ENCODE measurements at places on chromosomes 5 and 9. TPM values are rescaled to one million over a fixed set of nuclear protein-coding genes. Genes with fewer than 3 reads are reported as not detected.

Gene SCAMP1
- total RNA-seq = 41.1 TPM

GRCh38 chr5:120517607-120518252 lies 53.6 kb downstream of the PRR16 start:
- H3K4me3 ChIP-seq = no peak overlapping the region
- no peak overlapping the region for H3K27ac ChIP-seq
- no peak for DNase-seq
- H3K4me1 ChIP-seq = no peaks in the 10 kb centered on the region

DNA sequence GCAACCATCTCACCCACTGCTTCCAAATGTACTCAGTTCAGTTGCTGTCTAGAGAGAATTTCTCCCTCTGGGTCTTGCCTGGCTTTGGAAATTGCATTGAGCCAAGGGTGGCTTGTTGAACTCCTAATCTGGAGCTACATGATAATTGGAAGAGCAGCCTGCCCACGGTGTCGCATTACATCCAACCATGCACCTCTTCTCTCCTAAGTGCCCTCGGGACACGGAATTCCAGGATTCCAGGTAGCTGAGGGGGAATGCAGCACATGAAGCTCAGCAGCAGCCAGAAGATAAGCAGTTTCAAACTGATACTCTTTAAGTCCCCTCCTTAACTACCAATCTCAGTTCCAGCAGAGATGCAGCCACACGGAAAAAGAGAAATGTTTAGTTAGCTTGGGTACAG lies 509.4 kb upstream of the KLF4 start:
- H3K36me3 ChIP-seq = no peaks in the 10 kb centered on the region
- peaks cover 9% of the 10 kb centered on the region for H3K4me1 ChIP-seq
- peaks cover 2% of the 10 kb centered on the region for H3K27me3 ChIP-seq
- H3K27ac ChIP-seq = no peak overlapping the region

Gene CD74
- 50.2 TPM for total RNA-seq

DNA sequence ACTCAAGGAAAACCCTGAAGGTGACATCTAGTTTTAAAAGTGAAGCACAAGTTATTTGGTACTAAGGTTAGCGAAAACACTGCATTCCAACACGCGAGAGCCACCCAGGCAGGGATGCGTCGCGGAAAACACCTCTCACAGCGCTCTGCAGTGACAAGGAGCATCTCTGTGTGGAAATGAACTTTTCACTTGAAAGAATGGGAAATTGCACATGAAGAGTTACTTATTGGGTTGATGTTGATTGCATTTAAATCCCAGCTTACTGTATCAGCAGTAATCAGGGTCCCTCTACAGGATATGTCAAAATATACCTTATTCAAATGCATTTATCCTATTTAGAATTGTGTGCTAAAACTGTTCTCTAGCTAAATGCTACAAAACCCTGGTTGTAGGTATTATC lies 144.4 kb downstream of the BNC2 start:
- H3K36me3 ChIP-seq = no peaks in the 10 kb centered on the region
- H3K4me1 ChIP-seq = peaks cover 8% of the 10 kb centered on the region
- H3K4me3 ChIP-seq = peak overlapping the region; percentile 55
- peak; percentile 85 for DNase-seq
- no peaks in the 10 kb centered on the region for H3K27me3 ChIP-seq

DNA sequence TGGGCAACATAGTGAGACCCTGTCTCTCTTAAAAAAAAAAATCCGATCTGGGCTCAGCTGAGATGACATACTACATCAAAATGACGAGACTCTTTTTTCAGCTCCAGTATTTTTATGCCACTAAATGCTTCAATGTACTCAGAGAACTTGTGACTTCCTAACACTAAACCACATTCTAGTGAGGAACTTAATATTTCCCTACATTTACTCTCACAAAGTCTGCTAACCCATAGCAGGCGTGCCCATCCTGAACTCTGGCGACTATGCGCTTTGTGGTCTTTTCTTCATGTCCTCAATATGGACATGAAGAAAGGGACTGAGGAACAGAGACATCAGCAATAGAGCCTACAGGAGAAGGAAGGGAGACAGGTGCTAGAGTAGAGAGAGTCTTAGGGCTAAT lies 41.3 kb downstream of the ITK start:
- no peaks in the 10 kb centered on the region for H3K36me3 ChIP-seq
- DNase-seq = no peak
- H3K27ac ChIP-seq = no peak overlapping the region
- H3K4me1 ChIP-seq = no peaks in the 10 kb centered on the region
- no peaks in the 10 kb centered on the region for H3K27me3 ChIP-seq

- peaks cover 16% of the 10 kb centered on the region for H3K4me1 ChIP-seq
- no peak overlapping the region for H3K4me3 ChIP-seq
- no peaks in the 10 kb centered on the region for H3K36me3 ChIP-seq
- no peaks in the 10 kb centered on the region for H3K27me3 ChIP-seq
- DNase-seq = peak; percentile 67
Observed at GRCh38 chr9:88221105-88221504, 82.8 kb upstream of the SPATA31C2 start.

Gene F2RL1
- total RNA-seq = 0.18 TPM

DNA sequence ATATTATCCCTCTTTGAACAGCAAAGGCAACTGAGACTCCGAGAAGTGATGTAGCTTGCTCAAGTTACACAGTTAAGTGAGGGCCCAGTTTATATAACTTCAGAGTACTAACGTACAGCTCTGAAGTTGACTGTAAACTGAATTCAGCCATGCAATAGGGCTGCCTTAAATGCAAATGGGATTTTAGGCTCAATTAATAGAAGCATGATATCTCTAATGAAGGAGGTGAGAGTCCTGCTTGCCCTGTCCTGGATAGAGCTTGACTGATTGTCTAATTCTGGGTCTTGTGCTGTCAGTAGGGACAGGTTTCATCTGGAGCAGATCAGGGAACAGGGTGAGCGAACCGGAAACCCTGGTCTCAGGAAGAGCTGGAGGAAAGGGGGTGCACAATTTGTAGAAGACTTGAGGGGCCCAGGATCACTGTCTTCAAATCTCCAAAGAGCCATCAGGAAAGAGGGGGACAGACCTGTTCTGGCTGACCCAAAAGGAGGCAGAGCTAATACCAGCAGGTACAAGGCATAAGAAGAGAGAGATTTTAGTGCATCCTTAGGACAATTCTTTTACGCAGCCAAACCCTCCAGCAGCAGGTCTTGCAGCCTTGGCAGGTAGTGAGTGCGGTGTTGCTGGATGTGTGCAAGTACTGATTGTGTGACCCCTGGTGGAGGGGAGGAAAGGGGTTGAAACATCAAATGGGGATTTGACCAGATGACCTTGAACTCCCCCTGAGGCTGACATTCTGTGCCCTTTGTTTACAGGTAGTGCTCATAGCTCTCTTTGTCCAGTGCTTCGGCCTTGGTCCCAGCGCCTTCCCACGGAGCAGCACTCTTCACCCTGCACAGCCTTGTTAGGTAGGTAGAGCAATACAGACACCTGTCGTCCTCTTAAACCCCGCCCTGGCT lies 13.0 kb downstream of the GSN start:
- DNase-seq = no peak
- H3K4me1 ChIP-seq = peaks cover 72% of the 10 kb centered on the region
- peaks cover 14% of the 10 kb centered on the region for H3K36me3 ChIP-seq
- peak overlapping the region; percentile 2 for H3K27ac ChIP-seq
- H3K27me3 ChIP-seq = no peaks in the 10 kb centered on the region

DNA sequence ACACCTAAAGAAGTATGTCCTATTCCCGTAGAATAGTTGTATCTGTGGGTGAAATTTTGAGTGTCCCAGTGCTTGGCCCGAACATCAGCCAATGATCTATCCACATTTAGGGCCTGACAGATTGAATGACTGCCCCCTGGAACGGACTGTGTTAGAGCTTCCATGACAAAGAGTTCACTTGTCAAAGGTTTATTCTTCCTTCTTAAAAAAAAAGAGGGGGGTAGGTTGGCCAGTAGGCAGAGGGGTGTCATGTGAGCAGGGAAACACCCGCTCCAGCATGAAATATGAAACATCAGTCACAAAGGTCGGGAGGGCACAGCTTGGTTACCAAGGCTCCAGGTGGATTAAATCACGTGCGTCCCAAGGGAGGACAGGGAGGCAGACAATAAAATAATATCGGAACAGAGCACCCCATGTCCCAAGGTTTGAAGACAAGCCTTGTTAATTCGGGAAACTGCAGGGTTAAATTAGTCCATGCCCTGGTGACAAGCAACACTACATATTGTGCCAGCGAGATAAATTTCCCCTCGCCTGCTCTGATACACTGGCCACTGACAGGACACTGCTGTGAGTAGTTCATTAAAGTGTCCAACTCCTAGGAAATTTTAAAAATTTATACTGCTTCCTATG lies 401.2 kb downstream of the IRX1 start:
- no peaks in the 10 kb centered on the region for H3K4me1 ChIP-seq
- H3K27me3 ChIP-seq = peaks cover 3% of the 10 kb centered on the region
- no peak overlapping the region for H3K27ac ChIP-seq
- no peak for DNase-seq
- no peaks in the 10 kb centered on the region for H3K36me3 ChIP-seq

- no peak overlapping the region for H3K27ac ChIP-seq
- no peak overlapping the region for H3K4me3 ChIP-seq
- no peaks in the 10 kb centered on the region for H3K27me3 ChIP-seq
Observed at GRCh38 chr5:88806338-88806737, 76.6 kb downstream of the MEF2C start.

DNA sequence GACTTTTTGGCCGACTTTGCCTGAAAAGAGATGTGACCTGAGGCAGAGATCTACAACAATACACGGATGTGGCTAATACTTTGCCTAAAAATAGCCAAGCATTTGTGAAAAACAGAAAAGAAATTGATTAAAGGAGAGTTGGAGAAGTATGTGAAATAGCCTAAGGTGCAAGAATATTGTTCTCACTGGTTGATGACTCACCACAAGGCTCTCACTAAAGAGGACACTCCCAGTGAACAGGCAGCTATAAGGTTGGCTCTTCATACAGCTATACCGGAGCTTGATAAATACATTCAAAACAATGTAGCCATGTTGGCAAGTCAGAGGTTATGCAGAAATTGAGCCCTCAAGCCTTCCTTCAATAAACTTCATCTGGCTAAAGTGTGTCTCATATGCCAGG lies 317.2 kb upstream of the GRAMD2B start:
- H3K4me3 ChIP-seq = no peak overlapping the region
- H3K4me1 ChIP-seq = no peaks in the 10 kb centered on the region
- DNase-seq = no peak
- no peak overlapping the region for H3K27ac ChIP-seq
- no peaks in the 10 kb centered on the region for H3K27me3 ChIP-seq
- no peaks in the 10 kb centered on the region for H3K36me3 ChIP-seq

Gene SLC6A19
- not detected for total RNA-seq

DNA sequence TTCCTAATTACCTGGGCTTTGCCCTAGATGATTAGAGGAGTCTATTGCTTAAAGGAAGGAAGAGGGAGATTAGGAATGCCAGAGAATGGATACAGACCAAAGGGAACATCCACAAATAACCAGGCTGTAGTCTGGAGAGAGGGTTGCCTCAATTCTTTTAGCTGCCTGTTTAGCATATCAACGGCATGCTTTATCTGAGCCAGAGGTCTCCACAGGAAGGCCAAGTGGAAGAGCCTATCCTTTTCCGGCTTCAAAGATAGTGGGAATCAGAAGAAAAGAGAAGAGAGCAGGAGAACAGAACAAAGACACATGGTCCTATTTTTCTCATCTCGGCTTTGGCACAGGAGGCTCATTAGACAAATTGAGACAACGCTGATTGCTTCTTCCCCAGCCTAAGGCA lies 142.4 kb downstream of the NMUR2 start:
- no peak for DNase-seq
- H3K4me1 ChIP-seq = no peaks in the 10 kb centered on the region
- no peak overlapping the region for H3K27ac ChIP-seq
- no peaks in the 10 kb centered on the region for H3K36me3 ChIP-seq
- H3K27me3 ChIP-seq = no peaks in the 10 kb centered on the region

- peaks cover 3% of the 10 kb centered on the region for H3K4me1 ChIP-seq
- no peak overlapping the region for H3K27ac ChIP-seq
- peaks cover 8% of the 10 kb centered on the region for H3K27me3 ChIP-seq
- H3K4me3 ChIP-seq = no peak overlapping the region
Observed at GRCh38 chr5:178422400-178422775, 167.8 kb downstream of the COL23A1 start.

- DNase-seq = no peak
- no peak overlapping the region for H3K4me3 ChIP-seq
- peaks cover 66% of the 10 kb centered on the region for H3K36me3 ChIP-seq
- H3K27ac ChIP-seq = no peak overlapping the region
- no peaks in the 10 kb centered on the region for H3K27me3 ChIP-seq
- no peaks in the 10 kb centered on the region for H3K4me1 ChIP-seq
Observed at GRCh38 chr9:33255471-33255870, 9.0 kb downstream of the BAG1 start.

GRCh38 chr5:60018091-60018490 lies 124.6 kb upstream of the PDE4D start:
- no peak for DNase-seq
- no peak overlapping the region for H3K4me3 ChIP-seq
- H3K4me1 ChIP-seq = no peaks in the 10 kb centered on the region
- no peak overlapping the region for H3K27ac ChIP-seq

GRCh38 chr9:97312556-97312955 lies 5.1 kb downstream of the CCDC180 start:
- peaks cover 68% of the 10 kb centered on the region for H3K36me3 ChIP-seq
- peaks cover 3% of the 10 kb centered on the region for H3K27me3 ChIP-seq
- no peak for DNase-seq
- no peak overlapping the region for H3K27ac ChIP-seq
- H3K4me3 ChIP-seq = no peak overlapping the region

Gene WWC1
- total RNA-seq = 0.89 TPM

- no peak overlapping the region for H3K27ac ChIP-seq
- no peak overlapping the region for H3K4me3 ChIP-seq
- H3K4me1 ChIP-seq = no peaks in the 10 kb centered on the region
- no peaks in the 10 kb centered on the region for H3K36me3 ChIP-seq
Observed at GRCh38 chr5:111603446-111603827, 91.1 kb upstream of the STARD4 start.

GRCh38 chr9:116471093-116471906 lies 215.8 kb upstream of the TRIM32 start:
- H3K4me1 ChIP-seq = peaks cover 14% of the 10 kb centered on the region
- H3K27ac ChIP-seq = peak overlapping the region; percentile 84
- DNase-seq = peak; percentile 94
- no peak overlapping the region for H3K4me3 ChIP-seq

DNA sequence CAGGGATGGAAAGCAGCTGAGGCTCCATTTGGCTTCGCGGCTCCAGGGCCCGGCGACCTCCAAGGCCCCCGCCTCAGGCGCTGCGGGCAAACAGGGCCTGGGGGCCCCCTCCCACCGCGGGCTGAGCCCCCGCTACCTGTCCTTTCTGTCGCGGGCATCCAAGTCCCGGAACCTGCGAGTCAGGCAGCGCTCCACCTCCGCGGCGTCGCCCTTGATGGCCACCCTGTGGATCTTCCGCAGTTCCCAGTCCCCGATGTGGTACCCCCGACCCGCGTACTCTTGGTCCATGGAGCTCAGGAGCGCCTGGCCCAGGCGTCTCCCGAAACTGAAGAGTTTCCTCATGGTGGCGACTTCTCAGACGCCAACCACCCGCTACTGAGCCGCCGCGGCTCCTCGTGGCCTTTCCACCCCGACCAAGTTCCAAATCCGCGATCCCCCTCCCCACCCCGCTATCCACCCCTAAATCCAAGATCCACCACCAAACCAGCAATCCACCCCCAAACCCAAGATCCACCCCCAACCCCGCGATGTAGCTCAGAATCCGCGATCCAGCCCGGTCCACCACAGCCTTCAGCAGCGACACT lies 86.5 kb upstream of the CCDC180 start:
- no peak overlapping the region for H3K4me3 ChIP-seq
- H3K27ac ChIP-seq = no peak overlapping the region
- peaks cover 27% of the 10 kb centered on the region for H3K27me3 ChIP-seq
- H3K36me3 ChIP-seq = no peaks in the 10 kb centered on the region
- peaks cover 14% of the 10 kb centered on the region for H3K4me1 ChIP-seq

Gene PCDHGA7
- total RNA-seq = 2.3 TPM

Gene OSMR
- total RNA-seq = 4.4 TPM

Gene TYRP1
- total RNA-seq = not detected

Data from muscle of leg (tissue), 16 donors.